ENCODE measurements at places on chromosomes 4 and X. TPM values are rescaled to one million over a fixed set of nuclear protein-coding genes. Genes with fewer than 3 reads are reported as not detected.

The CFP gene
- 1.2 TPM for total RNA-seq

The DYNLT3 gene
- total RNA-seq, result 17.7 TPM

The SLC10A6 gene
- not detected for total RNA-seq

The PHKA1 gene
- total RNA-seq, result 29.1 TPM

The SMR3B gene
- total RNA-seq, result not detected

The CA5B gene
- total RNA-seq, result 2.7 TPM

The IL21 gene
- not detected for total RNA-seq

The NIPAL1 gene
- 0.78 TPM for total RNA-seq

The TRPC3 gene
- total RNA-seq, result 0.12 TPM

The NLGN4X gene
- total RNA-seq, result 0.04 TPM

The DRD5 gene
- not detected for total RNA-seq

The GPRASP1 gene
- 0.22 TPM for total RNA-seq

The RASSF6 gene
- 0.72 TPM for total RNA-seq

The KCND1 gene
- total RNA-seq, result 0.96 TPM

The NSG1 gene
- total RNA-seq, result 9.4 TPM

The XG gene
- not detected for total RNA-seq

Data from A549 treated with Mapracorat at 1 μM for 4 hours (cell line).